NCI-H2081 treated with DMSO at 0.1 percent for 48 hours (cell line): ENCODE measurements at places on chromosomes 6 and 20.

DNA sequence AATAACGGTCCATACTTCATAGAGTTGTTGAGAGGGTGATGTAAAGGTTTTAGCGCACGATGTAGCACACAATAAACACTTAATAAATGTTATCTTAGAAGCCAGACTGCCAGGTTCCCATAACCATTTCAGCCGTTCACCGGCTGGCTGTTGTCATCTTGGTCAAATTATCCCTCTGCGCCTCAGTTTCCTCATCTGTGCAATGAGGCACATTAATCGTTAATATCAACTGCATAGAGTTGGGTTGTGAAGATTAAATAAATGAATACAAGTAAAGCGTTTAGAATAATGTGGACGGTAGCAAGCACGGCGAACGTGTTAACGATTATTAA lies 432 bp upstream of the PSMF1 start:
- DNase-seq: no peak

DNA sequence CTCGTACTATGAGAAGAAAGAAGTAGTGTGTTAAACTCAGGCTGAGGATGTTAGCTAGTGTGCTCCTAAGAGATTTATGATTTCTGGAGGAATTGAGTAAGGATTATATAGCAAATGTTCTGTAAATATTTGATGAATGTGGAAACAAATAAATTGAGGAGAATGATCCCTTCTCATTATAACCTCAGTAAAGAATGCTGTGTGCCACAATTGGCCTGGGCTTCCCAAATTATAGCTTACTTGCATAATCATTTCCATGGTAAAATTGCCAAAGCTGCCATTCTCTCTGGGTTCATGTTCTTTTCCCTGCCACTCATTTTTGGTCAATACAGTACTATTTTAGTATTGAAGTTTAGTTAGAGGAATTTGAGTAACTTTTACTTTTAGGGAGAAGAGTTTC lies 128.5 kb downstream of the FLRT3 start:
- no peak for DNase-seq

DNA sequence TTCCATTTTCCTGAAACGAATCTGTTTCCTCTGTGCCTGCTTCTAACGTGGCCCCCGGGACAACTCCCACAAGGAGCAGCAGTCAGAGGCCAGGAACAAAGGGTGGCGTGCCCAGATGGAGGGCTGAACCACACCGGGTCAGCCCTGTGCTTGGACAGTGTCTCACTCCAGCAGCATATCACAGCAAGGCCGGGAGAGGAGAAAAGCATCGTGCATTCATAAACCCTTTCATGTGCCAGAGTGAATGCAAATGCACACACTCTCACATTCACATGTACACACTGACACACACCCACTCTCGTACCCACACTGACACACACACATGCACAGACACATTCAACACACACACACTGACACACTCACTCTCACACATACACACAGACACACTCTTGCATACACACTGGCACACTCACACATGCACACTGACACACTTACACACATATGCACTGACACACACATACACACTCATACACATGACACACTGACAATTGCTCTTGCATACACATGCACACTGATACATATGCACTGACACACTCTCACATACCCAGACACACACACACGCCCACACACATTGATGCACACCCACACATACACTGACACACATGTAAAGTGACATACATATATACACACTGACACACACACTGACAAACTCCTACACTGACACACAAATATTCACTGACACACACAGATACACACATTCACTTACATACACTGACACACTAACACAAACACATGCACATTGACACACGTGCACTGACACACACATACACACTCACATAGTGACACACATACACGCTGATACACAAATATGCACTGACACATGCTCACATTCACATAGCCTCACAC lies 237.0 kb downstream of the LRFN2 start:
- DNase-seq: no peak

DNA sequence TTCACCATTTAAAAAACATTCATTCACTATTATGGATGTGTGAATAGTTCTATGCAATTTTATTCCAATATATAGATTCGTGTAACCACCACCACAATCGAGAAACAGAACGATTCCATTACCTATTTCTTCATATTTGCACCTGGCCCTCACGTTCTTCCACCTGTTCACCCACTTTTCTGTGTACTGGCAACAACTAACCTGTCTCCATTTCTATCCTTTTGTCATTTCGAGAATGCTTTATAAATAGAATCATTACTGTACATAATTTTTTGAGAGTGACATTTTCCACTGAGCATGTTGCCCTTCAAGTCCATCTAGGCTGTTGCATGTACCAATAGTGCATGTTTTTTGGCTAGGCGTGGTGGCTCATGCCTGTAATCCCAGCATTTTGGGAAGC lies 23.2 kb upstream of the STX11 start:
- no peak for DNase-seq

- DNase-seq: no peak
Measured at GRCh38 chr20:33490934-33491656, 1.2 kb downstream of the CBFA2T2 start.

- no peak for DNase-seq
Measured at GRCh38 chr6:151478670-151479069, 15.1 kb upstream of the CCDC170 start.

GRCh38 chr6:113591896-113592827 lies 265.0 kb upstream of the MARCKS start:
- no peak for DNase-seq
